HL-60 (cell line): ENCODE measurements at places on chromosomes 1 and 21.

DNA sequence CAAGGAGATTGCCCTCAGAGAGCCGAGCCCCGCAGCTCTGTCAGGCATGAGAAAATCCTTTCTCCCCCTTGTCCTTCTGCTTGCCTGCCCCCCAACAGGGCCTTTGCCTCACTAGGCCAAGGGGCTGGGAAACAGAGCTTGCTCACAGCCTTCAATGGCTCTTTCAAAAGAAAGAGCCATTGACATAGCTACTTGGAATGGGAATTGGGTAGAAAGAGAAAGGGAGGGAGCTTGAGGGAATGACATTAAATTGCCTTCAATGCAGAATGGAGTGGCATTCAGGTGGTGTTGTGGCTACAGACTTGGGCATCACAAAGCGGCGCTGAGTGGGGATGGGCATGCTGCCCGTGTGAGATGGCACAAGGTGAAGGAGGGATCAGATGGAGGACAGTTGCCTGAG lies 13.2 kb downstream of the SYT11 start:
- no peak for DNase-seq

DNA sequence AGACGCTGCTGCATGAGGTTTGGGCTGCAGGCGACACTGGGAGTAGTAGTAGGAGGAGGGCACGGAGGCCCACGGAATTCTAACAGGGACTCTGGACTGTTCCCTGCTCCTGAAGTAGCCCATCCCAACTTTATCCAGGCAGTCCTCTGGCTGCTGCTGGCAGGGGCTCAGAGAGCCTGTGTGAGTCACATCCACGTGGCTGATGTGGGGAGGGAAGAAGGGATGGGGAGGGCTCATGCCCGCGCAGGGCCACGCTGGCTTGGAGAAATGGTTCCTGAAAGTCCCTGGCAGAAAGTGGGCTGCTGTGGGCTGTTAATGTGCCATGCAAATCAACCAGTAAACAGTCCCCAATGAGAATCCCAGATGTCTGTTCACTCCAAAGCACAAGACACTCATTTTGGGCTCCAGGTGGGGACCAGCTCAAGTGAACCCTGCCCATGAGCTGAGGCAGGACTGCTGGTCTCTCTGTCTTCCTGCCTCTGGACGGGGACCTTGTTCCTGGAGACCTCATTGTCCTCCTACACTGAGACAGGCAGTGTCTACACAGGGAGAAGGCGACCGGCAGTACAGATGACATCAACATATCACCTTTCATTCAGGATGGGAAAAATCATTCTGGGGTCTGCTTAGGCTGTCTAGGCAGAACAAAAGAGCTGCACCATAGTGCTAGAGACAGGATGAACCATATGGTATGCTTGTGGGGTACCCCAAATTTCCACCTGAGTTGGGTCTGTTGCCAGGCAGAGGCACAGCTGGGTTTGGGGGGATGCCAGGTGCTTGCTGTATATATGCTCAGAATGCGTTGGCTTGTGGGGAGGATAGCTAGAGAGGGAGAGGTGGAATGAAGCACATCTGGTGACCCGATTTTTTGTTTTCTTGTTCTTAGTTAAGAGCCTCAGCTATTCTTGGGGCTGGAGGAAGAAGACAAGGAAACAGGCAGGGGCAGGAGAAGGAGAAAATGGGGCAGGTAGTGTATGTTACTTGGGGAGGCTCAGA lies 57.9 kb upstream of the FMOD start:
- DNase-seq, result no peak

GRCh38 chr1:2874607-2875480 lies 73.4 kb upstream of the TTC34 start:
- DNase-seq, result no peak

DNA sequence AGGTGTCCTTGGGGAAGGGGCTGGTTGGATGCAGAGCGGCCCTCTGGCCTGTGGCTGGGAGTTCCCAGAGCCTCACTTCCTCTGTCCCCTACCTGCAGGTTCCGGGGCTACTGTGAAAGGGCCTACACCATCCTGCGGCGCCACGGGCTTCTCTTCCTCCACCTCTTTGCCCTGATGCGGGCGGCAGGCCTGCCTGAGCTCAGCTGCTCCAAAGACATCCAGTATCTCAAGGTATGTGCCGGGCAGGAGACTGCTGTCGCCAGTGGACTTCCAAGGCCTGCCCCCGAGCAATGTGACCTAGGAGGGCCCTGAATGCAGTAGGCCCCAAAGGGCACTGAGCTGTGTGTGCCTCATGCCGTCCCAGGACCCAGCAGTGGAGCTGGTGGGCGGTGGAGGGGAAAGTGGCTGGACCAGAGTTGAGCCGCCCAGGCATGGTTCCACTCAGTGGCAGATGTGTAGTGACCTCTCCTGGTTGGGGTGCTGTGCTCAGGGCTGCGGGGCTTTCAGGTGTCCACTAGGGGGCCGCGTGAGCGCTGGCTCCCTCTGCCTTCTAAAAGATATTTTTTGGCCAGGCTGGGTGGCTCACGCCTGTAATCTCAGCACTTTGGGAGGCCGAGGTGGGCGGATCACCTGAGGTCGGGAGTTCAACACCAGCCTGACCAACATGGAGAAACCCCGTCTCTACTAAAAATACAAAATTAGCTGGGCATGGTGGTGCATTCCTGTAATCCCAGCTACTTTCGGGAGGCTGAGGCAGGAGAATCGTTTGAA lies 73.4 kb downstream of the PIK3CD start:
- peak; percentile 68 for DNase-seq

DNA sequence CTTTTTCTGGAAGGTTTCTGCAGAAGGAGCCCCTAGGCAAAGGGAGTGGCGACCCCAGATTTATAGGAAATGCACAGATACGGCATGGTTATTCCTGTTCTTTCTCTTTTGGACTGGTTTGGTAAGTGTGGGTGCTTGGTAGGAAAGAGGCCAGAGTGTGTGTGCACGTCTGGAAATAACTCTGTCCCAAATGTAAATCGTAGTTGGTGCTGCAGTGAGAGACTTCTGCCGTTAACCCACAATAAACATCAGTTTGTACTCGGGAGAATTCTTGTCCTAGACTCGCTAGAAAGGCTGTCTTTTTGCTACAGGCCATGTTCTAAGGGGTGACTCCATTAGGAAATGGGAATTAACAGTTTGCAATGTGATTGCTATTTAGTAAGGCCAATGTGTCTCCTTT lies 779 bp downstream of the SLC44A3 start:
- DNase-seq, result no peak

DNA sequence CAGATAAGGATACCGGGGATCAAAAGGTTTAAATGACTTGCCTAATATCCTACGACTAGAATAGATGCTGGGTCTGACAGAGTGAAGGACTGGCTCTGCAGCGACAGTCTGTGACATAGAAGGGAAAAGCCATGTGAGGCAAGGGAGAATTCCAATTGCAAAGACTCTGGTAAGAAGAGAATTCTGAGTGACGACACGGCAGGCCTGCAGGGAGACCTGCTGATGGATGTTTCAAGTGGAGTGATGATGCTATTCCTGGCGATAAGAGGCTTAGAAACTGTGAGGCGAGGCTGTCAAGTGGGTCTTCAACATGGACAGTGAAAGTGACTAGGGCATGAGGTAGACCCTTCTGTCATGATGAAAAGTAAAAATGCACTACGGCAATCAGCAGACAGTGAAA lies 176.6 kb upstream of the PBX1 start:
- DNase-seq, result no peak

- peak; percentile 30 for DNase-seq
Measured at GRCh38 chr1:51472359-51472758, 46.7 kb downstream of the EPS15 start.

GRCh38 chr1:200731654-200732332 lies 6.9 kb upstream of the CAMSAP2 start:
- DNase-seq, result no peak

GRCh38 chr1:9451081-9451480 lies 88.2 kb upstream of the SLC25A33 start:
- peak; percentile 17 for DNase-seq

GRCh38 chr1:49864581-49864980 lies 159.2 kb downstream of the AGBL4 start:
- DNase-seq, result no peak

- peak; percentile 52 for DNase-seq
Measured at GRCh38 chr1:235160383-235160956, 580 bp downstream of the RBM34 start.

- no peak for DNase-seq
Measured at GRCh38 chr1:154417338-154417608, 12.1 kb downstream of the IL6R start.

- DNase-seq, result no peak
Measured at GRCh38 chr1:25802915-25803314, 2.9 kb downstream of the SELENON start.

GRCh38 chr1:245587435-245588115 lies 432.8 kb downstream of the KIF26B start:
- DNase-seq, result no peak

- DNase-seq, result no peak
Measured at GRCh38 chr1:47725000-47725473, 272.1 kb downstream of the TRABD2B start.

- DNase-seq, result no peak
Measured at GRCh38 chr1:183180634-183181056, 5.4 kb upstream of the LAMC2 start.

- no peak for DNase-seq
Measured at GRCh38 chr21:8993284-8993942, 1528.0 kb upstream of the TPTE start.

- no peak for DNase-seq
Measured at GRCh38 chr1:91817211-91817905, 68.6 kb downstream of the TGFBR3 start.

DNA sequence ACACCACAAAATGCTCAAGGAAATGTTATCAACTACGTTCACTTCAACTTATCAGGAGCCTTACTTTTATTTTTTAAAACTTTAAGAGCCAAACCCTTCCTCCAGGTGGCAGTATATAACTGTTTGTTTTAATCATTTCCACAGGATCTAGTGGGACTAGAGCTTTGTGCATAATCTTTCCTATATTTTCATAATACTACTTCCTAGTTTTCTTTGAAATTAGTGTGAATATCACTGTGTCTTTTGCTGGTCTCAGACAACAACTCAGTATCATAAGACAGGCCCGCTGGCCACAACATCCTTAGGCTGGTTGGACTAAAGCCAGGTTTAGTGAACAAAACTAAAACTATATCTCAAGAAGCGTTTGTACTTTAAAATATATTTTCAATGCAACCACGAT lies 145.5 kb downstream of the TIAM1 start:
- no peak for DNase-seq

DNA sequence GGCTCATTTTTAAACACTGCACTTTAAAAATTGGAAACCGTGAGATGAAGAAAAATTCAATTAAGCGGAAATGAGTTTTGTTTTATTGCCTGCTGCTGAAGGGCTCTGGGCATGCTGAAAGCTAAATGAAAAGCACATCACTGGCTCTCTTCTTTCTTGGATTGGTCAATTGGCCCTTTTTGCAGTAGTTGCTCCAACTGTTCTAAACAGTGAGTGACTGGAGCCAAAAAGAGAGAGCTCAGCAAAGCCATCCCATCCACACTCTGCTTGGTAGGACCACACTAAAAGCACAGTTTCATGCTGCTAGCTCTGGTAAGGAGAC lies 48.1 kb downstream of the LHX4 start:
- no peak for DNase-seq

DNA sequence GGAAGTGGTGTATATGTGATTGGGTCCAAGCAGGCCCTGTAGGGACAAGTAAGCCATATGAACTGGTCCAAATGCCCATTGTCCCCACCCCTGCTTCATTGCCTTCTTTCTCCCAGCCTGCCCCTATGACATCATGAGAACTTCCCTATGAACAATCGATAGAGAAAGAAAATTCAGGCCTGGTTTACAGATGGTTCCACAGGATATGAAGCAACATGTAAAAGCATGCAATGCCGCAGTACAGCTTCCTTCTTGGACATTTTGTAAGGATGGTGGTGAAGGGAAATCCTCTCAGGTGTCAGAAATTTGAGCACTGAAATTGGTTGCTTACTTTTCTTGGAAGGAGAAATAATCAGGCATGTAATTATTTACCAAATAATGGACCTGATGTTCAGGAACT lies 581.7 kb downstream of the MRPL39 start:
- DNase-seq, result peak; percentile 73

DNA sequence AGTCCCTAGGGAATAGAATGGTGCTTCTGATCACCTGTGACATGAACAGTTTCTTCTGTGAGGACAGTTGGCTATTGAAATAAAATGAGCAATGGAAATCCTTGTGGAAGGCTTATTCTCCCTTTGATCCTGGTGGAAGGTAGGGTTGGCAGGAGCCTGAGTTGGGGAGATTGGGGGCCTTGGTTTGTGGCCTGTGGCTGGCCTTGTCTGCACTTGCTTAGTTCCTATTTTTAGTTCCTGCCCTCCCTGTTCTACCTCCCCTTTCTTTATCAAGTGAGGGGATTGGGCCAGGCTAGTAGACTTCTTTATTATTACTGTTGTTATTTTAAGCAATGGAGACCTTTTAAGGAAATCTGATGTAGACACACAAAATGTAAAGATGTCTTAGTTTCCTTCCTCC lies 8.2 kb downstream of the DMRTB1 start:
- DNase-seq, result no peak

DNA sequence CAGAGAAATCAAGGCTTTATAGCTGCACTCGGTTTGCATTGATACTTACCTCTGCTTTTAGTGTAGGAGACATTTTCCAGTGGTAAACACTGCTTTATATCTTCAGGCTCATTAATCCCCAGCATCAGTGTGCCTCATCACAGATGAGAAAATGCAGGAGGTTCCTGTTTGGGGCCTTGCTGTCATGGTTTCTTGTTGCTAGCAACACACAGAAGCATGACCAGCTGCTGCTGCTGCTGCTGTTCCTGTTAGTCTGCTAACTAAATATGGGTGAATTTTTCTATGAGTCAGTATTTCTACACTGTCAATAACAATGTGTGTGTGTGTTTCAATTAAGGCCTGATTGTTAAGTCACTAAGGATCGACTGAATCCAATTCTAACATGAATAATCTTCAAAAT lies 85.8 kb upstream of the RGS1 start:
- DNase-seq, result peak; percentile 43

GRCh38 chr21:45889256-45889655 lies 92.3 kb upstream of the COL6A1 start:
- DNase-seq, result no peak

- DNase-seq, result no peak
Measured at GRCh38 chr21:20086508-20086907, 911.7 kb upstream of the NCAM2 start.

- DNase-seq, result no peak
Measured at GRCh38 chr1:31663622-31664452, 19.2 kb upstream of the PEF1 start.
